ENCODE measurements at places on chromosomes 11 and 22.

- no peak for DNase-seq
These were observed 184.1 kb upstream of the SYT13 start for GRCh38 chr11:45470151-45470793.

DNA sequence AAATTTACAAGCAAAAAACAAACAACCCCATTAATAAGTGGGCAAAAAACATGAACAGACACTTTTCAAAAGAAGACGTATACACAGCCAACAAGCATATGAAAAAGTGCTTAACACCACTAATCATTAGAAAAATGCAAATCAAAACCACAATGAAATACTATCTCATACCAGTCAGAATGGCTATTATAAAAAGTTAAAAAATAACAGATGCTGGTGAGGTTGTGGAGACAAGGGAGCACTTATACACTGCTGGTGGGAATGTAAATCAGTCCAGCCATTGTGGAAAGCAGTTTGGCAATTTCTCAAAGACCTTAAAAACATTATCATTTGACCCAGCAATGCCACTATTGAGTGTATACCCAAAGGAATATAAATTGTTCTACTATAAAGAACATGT is 72.3 kb downstream of the BBOX1 start:
- DNase-seq = no peak

- DNase-seq = no peak
These were observed at the start of gene DKK3 for GRCh38 chr11:12007769-12008737. Gene DKK3 (minus strand): TSS chr11:12008626. CDS start chr11:12008582, 44 bp downstream.

DNA sequence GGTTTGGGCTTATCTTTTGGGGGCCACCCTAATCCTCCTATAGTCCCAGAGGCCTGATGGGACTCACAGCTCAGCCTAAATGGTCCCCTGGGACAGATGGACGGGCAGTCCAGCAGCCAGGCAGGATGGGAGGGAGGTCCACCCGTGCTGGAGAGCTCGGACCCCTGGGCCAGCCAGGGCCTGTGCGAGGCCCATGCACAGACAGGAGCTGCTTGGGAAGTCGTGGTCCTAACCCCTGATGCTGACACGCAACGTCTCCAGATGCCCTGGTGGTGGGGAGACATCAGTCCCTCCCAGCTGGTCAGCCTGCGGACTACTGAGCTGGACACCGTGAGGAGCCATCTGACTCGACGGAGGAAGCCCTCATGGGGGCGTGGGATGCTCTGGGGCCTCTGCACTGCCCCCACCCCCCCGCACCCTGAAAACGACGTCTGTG is 31.2 kb upstream of the MUC5AC start:
- DNase-seq = peak; percentile 19

GRCh38 chr11:26493616-26494015 is 78.4 kb downstream of the MUC15 start:
- no peak for DNase-seq

GRCh38 chr11:130523166-130523565 is 74.7 kb downstream of the ADAMTS15 start:
- no peak for DNase-seq
